ENCODE measurements at places on chromosomes 11 and 22.

GRCh38 chr22:37454857-37455686, 27.8 kb upstream of the ELFN2 start:
- DNase-seq: peak; percentile 93

DNA sequence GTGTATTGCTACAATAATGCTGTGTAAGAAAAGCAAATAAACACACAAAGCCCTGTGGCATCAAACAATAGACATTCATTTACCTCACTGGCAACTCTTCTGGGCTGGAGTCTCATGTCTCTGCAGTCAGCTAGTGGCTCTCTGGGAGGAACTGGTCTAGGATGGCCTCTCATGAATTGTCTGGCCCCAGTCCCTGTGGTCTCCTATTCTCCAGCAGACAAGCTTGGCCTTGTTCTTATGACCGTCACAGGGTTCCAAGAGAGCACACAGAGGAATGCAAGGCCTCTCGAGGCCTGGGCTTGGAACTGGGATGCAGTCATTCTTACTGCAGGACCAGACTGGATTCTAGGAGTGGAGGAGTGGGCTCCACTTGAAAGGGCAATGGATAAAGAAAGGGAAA, 141.2 kb upstream of the NTM start:
- no peak for DNase-seq

GRCh38 chr11:67671211-67671520, 3.3 kb downstream of the ALDH3B2 start:
- no peak for DNase-seq

DNA sequence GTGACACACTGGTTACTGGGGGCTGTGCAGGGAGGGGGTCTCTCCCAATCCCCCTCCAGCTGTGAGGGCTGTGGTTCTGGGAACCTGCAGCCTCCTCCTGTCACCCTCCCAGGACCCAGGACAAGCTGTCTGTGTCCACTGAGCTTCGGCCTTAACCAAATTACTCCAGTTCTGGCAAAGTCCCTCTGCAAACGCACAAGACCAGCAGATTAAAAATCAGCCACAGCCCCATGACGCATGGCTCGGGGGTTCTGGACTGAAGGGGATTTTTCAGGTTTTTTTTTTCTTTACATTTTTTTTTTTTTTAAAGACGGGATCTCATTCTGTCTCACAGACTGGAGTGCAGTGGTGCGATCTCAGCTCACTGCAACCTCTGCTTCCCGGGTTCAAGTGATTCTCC, 32.2 kb upstream of the A4GALT start:
- DNase-seq: no peak

DNA sequence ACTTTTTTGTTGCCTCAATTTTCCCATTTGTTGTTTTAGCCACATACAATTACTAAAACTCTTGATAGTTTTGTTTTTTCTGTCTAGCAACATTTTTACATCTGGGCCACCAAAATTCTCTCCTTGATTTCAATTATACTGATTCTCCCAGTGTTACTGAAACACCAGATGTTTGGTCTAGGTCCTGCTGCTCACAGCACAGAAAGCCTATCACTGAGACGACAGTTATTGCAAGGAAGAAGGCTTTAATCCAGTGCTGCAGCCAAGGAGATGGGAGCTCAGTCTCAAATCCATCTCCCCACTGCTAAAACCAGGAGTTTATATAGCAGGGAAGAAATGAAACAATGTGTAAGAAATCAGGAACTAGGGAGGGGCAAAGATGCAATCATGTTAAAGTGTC, 837.7 kb upstream of the CNTN5 start:
- no peak for DNase-seq

DNA sequence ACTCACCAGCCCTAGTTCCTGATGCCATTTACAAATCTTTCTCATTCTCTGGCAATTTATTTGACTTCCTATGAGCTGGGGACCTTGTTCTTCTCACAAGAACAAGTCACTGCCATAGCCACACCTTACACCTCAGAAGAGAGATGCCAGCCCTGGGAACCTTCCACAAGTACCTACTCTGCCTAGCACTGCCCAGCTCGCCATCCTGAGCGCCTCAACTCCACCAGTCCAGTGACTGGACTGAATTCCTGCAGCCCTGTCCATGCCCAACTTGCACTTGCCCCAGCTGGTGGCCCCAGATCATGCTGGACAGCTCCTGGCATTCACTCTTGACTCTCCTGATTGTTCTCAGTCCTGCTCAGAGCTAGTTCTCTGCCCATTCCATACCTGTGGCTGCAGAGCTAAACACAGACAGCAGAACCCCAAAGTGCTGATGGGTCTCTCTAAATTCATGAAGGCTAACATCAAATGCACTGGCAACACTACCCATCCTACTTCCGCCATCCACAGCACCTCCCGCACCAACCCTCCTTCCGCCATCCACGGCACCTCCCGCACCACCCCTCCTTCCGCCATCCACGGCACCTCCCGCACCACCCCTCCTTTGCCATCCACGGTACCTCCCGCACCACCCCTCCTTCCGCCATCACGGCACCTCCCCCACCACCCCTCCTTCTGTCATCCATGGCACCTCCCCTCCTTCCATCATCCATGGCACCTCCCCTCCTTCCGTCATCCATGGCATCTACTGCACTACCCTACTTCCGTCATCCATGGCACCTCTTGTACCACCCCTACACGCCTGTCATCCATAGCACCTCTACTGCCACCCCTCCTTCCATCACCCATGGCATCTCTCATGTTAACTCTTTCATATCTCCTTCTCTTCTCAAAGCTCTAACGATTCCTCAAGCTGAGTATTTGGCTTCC, 23.6 kb upstream of the SLC25A1 start:
- DNase-seq: no peak

DNA sequence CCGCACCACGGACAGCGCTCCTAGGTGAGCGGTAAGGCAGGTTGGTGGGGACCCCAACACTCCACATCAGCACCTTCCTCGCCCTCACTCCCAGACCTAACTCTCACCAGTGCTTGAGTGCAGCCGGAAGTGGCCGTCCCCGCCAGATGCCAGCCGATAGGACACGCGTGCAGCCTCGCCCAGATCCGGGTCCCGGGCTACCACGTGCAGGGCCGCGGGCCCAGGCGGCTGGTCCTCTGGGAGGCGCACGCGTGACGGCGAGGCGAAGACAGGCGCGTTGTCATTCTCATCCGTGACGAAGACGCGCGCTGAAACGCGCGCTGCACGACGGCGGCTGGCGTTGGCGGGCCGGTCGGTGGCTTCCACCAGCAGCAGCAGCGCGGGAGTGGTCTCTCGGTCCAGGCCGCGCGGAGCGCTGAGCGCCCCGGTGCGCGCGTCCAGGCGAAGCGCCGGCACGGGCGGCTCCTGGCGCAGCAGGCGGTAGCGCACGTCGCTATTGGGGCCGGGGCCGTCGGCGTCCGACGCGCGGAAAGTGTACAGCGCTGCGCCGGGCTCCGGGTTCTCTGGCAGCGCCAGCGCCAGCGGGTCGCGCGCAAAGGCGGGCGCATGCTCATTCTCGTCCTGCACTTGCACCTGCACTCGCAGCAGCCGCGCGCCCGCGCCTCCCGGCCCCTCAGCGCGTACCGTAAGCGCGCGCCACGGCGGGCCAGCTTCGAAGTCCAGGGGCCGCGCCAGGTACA, 10.8 kb upstream of the TPP1 start:
- DNase-seq: no peak

GRCh38 chr22:46365166-46365624, 29.7 kb downstream of the TRMU start:
- DNase-seq: no peak
